ENCODE measurements at places on chromosomes 4 and X.
A peak's percentile ranks its signal among the peaks of the same experiment; 100 is the strongest.

- DNase-seq: peak; percentile 10
Measured at GRCh38 chr4:148704291-148704690, 262.1 kb upstream of the NR3C2 start.

GRCh38 chrX:38649221-38649620 lies 87.9 kb downstream of the TSPAN7 start:
- DNase-seq: peak; percentile 5

GRCh38 chr4:88908521-88908920 lies 148.5 kb downstream of the FAM13A start:
- no peak for DNase-seq

DNA sequence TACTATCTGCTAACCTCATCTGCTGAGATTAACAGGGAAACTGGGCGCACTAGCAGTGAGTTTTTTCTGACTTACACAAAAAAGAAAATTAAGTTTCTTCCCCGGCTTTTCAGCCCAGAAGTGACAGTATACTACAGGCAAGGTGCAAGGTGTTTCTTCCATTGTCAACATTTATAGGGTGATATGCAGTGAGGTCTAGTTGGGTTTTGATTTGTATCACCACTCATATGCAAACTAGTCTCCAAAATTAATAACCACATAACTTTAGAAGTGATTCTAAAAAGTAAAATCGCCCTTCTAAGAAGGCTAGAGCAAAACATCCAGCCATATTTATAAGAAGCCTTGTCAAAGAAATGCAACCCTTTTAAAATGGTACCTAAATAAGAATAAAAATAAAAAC lies 640.1 kb downstream of the ARAP2 start:
- no peak for DNase-seq

GRCh38 chrX:68261060-68261672 lies 172.1 kb downstream of the OPHN1 start:
- no peak for DNase-seq

DNA sequence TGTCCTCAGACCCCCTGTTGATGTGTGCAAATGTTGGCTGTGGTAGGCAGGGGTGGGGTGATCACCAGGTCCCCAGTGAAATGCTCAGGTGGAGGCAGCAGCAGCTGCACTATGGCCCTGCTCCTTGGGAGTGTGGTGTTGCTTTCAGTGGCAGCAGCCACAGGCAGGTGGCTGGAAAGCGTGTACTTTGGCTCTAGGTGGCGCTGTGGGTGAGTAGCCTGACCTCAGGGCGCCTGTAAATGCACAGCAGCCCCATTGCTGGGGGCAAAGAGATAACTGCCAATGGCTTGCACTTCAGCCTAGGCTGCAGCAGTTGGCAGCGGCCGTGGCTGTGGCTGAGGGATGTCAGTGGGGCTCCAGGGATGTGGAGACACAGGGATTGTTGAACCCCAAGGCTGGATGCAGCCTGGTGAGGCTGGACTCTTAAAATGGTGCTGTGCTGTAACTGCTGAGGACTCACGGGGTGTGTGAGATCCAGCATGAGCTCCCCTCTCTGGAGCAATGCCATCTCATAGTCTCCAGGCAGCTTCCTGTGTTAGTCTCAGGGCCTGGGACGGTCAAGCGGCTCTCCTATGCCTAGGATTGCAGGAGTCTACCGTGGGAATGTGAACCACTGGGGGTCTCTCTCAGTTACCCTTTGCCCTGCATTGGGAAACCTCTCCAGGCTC lies 421.7 kb upstream of the HTR2C start:
- DNase-seq: no peak

DNA sequence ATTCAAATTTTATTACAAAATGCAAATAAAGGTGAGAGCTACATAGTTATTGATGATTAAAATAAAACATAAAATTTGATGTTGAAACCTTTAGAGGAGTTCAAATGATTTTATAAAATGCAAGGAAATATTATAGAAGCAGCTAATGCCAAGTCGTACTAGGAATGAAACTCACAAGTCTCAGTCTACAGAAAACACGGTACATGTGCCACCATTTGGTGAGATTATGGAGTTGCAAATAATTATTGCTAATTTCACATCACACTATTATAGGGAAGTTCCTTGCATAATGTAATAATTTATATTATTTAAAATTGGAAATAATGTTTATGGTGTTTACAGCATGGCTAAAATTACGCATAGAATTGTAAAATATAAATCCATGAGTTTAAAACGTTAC lies 1601.7 kb upstream of the TENM3 start:
- DNase-seq: peak; percentile 26

GRCh38 chr4:78880874-78881492 lies 58.3 kb downstream of the PAQR3 start:
- DNase-seq: no peak

- DNase-seq: no peak
Measured at GRCh38 chr4:56737666-56738065, 56.6 kb upstream of the HOPX start.

GRCh38 chr4:52751487-52751911 lies 274 bp upstream of the ERVMER34-1 start:
- peak; percentile 47 for DNase-seq

DNA sequence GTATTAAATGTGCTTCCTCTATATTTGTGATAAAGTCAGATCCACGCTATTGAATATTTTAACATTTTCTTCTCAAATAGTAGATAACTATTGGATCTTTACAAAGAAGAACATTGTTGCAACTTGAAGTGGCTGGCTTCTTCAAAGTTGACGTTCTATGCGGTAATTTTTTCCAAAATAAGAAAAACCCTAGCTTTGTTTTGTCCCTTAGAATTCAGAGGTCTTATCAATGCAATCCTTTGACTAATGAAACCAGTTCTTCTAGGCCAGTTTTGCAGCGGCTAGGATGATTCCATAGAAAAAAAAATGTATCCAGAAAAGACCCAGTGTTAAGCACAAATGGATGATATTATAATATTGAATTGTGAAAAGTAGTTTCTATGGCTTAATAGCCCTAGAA lies 89.6 kb downstream of the ANTXR2 start:
- no peak for DNase-seq

- DNase-seq: no peak
Measured at GRCh38 chr4:15327311-15328298, 100.2 kb upstream of the C1QTNF7 start.

DNA sequence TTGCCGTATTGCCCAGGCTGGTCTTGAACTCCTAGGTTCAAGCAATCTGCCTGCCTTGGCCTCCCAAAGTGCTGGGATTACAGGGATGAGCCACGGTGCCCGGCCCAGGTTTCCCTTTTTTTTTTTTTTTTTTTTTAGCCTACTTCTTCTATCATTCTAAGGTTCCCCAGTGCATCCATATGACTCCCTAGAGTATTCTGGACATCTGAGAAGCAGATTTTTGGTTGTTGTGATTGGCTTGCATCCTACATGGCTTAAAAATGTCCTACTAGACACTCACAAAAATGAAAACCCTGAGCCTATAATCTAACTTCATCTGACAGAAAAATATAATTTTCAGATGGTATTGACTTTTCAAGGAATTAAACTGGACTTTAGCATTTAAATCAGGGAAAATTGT lies 41.7 kb downstream of the SMIM14 start:
- DNase-seq: no peak

GRCh38 chr4:66681962-66682361 lies 863.3 kb downstream of the CENPC start:
- peak; percentile 41 for DNase-seq

- no peak for DNase-seq
Measured at GRCh38 chr4:173401063-173401462, 2.1 kb upstream of the SCRG1 start.

DNA sequence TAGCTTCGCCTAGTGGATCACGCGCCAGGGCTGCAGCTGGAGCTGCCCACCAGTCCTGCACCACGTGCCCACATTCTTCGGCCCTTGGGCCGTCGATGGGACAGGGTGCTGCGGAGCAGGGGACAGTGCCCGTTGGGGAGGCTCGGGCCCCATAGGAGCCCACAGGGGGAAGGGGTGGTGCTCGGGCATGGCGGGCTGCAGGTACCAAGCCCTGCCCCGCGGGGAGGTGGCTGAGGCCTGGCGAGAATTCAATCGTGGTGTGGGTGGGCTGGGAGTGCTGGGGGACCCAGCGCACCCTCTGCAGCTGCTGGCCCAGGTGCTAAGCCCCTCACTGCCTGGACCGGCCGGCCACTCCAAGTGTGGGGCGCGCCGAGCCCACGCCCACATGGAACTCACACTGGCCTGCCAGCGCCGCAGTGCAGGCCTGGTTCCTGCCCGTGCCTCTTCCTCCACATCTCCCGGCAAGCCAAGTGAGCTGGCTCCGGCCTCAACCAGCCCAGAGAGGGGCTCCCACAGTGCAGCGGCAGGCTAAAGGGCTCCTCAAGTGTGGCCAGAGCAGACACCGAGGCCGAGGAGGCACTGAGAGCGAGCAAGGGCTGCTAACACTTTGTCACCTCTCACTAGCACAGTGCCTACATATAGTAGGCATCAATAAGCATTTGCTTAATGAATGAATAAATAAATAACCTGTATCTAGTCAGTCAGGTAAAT lies 11.7 kb downstream of the SCFD2 start:
- DNase-seq: no peak

DNA sequence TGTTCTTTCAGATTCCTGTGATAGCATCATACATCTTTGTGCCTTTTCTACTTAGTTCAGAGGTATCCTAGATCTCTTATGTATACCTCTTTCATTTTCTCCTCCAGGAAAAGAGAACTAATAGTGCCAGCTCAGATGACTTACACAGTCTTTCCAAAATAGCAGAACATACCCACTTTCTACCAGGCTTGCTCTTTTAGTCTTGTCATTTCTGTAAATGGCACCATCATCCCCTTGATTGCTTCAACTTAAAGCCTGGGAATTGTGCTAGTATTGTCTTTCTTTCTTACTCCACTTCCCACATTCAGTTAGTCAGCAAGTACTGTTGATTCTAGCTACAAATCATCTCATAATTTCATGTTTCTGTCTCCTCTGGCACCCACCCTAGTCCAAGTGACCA lies 5.1 kb downstream of the APEX2 start:
- DNase-seq: no peak
